ENCODE measurements at places on chromosomes 3 and 15. TPM values are rescaled to one million over a fixed set of nuclear protein-coding genes. Genes with fewer than 3 reads are reported as not detected.

DNA sequence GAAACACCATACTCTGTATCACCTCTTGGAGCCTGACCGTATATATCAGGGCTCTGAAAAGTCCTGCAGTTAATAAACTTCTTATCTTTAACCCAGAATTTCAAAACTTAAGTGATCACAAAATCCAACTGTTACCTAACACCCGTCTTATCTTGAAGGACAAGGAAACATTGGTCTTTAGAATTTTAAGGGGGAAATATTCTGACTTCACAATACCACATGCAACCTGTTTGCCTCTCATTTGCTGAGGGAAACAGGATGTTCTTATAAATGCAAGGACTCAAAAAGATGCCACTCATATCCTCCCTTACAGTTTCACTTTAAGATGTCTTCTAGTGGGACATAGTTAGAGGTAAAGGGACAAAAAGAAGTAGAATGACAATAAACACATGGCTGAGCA, 67.9 kb downstream of the CRTC3 start:
- no peak for DNase-seq

- DNase-seq: no peak
Measured at GRCh38 chr15:44781128-44781810, 44.9 kb downstream of the TRIM69 start.

DNA sequence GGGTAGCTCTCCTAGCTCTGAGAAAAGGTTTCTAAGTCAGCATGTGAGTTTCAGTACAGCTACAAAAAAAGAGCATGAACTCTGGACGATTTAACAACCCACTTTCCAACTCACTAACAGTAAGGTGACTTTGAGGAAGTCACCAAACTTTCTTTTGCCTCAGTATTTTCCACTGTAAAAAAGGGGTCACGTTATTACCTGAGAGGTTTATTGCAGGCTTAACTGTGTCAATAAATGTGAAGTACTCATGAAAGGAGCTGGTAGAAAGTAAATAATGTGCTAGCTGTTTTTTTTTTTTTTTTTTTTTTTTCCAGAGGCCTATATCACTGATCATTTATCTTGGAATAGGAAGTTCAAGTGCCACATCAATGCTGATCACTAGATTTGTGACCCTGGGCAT, 89.3 kb downstream of the PLSCR2 start:
- DNase-seq: no peak

LYZL4 gene
- total RNA-seq: not detected

BNC1 gene
- 11.0 TPM for total RNA-seq

DNA sequence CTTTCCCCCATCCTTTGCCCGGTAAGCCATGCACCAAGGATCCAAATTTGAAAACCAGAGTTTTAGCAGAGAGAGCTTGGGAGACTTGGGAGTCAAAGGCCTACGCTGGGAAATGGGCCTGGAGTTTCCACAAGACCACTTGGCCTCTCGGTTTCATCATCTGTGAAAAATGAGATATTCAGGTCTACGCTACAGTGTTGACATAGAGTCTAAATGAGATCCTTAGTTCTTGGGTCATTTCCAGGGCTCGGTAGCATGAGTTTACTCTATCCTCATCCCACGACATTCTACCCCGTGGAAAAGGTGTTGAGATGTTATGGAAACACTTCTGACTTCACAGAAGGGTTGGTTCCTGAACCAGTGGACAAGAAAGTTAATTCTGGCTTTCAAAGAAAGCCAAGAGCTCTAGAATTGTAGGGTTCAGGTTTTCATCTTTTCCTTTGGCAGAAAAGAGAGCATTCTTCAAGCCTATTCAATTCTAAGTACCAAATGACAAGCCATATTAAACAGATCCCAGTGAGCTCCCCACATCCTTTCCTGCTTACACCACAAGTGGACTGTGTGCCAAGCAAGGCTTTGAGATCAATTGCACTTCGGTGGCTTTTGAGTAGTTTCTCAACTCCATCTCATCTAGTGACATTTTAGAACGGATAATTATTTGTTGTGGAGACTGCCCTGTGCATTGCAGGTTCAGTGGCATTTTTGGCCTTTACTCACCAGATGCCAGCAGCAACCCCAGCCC, 219.7 kb downstream of the SLCO3A1 start:
- DNase-seq: no peak

DNA sequence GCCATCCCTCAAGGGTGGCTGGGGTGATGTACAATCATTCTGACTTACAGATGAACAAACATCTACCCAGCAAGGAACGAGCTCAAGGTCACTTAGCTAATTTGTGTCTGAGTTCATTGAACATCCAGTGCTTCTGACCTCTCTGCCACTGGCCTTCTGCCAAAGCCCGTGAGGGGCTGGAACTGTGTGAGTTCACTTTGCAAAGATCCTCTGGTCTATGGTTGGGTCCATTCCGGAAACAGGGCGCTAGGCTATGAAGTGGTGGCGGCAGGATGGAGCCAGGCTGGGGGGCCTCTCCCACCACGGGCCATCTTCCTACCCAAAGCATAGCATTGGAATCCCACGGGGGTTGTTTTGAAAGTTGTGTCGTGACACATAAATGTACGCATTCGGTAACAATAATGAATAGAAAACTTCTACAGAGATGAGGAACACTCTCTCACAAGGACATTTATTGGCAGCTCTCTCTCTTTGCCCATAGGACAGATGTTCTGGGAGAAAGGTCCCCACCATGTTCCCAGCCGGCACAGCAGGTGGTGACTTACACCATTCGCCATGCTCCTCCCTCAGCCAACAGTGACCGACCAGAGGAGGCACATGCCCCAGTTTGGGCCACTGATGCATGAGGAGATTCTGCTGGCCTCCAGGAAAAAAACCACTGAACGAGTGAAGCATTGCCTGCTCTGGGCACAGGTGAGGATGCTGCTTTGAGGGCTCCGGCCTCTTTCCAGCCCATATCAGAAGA, 214.7 kb upstream of the CHRNA7 start:
- no peak for DNase-seq

COL6A5 gene
- 0.57 TPM for total RNA-seq

- no peak for DNase-seq
Measured at GRCh38 chr15:68775671-68776476, 44.8 kb downstream of the ANP32A start.

- no peak for DNase-seq
Measured at GRCh38 chr15:77039848-77040247, 31.1 kb downstream of the TSPAN3 start.

- no peak for DNase-seq
Measured at GRCh38 chr3:79039192-79039591, 728.6 kb downstream of the ROBO1 start.

DNA sequence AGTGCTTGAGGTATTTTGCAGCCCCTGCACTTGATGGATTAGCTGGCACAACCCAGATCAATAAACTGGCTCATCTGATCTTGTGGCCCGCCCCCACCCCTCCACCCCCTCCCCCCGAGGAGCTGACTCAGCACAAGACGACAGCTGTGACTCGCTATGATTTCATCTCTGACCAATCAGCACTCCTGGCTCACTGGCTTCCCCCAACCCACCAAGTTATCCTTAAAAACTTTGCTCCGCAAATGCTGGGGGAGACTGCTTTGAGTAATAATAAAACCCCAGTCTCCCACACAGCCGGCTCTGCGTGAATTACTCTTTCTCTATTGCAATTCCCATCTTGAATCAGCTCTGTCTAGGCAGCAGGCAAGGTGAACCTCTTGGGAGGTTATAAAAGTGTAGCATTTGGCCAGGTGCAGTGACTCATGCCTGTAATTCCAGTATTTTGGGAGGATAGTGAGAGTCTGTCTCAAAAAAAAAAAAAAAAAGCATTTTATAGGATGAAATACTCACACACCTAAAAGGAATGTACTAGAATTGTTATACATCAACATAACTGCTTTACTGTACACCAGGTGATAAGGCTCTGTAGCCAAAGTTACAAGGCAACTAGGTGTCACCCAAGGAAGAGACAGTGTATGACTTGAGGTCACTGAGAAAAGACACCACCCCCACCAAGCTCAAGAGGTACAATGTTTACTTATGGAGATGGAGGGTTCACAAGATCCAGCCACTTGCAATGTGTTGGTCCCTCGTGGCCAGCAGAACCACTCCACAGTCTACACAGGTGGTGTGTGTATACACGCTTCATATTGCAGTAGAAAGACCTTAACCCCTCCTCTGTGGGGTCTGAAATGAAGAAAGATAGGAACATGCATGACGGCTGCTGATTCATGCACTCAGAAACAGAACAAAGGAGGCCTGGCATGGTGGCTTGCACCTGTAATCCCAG, 8.6 kb downstream of the ZNF445 start:
- no peak for DNase-seq

DNA sequence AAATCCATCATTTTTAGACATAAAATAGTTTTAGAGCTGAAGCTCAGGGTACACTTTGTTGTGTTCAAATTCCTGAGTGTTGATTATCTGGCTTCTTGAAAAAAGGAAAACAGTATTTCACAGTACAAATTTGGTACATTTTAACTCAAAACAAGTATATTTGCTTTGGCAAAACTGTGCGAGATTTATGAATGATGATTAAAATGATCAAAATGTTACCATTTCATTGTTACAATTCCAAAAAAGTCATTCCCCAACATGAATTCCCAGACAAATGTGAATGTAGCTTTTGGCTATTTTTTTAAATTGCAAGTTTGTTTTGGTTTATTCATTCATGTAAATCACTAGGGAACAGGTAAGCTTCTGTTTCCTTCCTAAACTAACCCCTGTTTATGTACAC, 347.4 kb upstream of the DCBLD2 start:
- DNase-seq: no peak

CDHR4 gene
- total RNA-seq: not detected

- no peak for DNase-seq
Measured at GRCh38 chr3:63774781-63775180, 44.3 kb upstream of the C3orf49 start.

- DNase-seq: peak; percentile 98
Measured at GRCh38 chr3:66762916-66763693, 235.0 kb upstream of the KBTBD8 start.

- no peak for DNase-seq
Measured at GRCh38 chr15:64044300-64045100, 1.8 kb downstream of the DAPK2 start.

SLC22A13 gene
- total RNA-seq: 1.6 TPM

GRCh38 chr3:110773413-110773954, 298.1 kb upstream of the NECTIN3 start:
- no peak for DNase-seq

DNA sequence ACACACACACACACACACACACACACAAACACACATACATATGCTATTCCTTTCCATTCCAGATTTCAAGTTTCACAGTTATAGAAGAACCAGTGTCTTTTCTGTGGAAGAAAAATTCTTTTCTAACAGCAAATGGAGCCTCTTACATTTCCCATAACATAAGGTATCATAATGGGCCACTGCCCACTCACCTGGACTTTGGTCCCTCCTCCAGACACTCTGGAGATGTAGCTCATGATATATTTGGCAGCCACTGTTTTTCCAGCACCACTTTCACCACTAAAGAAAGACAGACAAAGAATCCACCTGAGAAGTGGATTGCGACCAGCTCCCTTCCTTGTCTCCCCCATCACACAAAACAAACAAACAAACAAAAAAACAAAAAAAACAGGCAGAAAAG, 29.8 kb downstream of the LDHAL6B start:
- no peak for DNase-seq

GRCh38 chr15:99130765-99131440, 26.0 kb downstream of the SYNM start:
- DNase-seq: no peak

DNA sequence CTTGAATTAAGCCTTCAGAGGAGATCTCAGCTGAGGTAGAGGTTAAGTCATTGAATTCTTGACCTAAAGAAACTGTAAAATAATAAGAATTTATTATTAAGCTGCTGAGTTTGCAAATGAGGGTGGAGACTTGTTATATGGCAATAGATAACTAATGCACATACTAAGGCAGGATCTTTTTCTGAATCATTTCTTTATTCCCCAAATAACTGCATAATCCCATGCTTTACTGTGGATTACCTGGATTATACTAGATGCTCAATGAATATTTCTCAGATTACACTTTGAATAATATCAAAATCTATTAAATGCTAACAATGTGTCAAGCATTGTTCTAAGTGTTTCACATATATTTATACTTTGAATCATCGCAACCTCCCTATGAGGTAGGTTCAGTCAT, 532.5 kb downstream of the NAALADL2 start:
- no peak for DNase-seq

DNA sequence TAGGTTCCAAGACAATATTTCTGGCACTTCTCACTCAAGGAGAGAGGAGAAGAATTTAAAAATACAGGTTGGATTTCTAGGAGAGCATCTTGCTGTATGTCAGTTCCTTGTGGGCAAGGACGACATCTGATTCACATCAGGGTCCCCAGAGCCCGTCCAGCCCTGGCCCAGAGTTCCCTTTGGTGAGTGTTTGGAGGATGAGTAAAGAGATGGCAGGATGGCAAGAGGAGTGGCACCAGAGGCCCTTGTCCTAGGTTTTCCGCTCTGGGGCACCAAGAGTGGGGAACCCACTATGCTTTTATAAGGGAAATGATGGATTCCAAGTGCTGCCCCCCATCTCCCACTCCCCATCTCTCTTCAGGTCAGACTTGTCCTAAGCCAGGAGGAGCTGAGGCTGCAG, 181.8 kb downstream of the TBC1D2B start:
- DNase-seq: no peak

DNA sequence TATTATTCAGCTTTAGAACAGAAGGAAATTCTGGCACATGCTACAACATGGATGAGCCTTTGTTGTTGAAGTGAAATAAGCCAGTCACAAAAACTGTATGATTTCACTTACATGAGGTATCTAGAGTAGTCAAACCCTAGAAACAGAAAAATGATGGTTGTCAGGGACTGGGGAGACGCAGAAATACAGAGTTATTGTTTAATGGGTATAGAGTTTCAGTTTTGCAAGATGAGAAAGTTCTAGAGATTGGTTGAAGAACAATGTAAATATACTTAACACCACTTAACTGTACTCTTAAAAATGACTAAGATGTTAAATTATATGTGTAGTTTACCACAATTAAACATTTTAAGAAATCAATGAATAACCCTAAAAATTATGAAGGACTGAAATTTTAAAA, 15.8 kb downstream of the SPTSSB start:
- DNase-seq: no peak

DNA sequence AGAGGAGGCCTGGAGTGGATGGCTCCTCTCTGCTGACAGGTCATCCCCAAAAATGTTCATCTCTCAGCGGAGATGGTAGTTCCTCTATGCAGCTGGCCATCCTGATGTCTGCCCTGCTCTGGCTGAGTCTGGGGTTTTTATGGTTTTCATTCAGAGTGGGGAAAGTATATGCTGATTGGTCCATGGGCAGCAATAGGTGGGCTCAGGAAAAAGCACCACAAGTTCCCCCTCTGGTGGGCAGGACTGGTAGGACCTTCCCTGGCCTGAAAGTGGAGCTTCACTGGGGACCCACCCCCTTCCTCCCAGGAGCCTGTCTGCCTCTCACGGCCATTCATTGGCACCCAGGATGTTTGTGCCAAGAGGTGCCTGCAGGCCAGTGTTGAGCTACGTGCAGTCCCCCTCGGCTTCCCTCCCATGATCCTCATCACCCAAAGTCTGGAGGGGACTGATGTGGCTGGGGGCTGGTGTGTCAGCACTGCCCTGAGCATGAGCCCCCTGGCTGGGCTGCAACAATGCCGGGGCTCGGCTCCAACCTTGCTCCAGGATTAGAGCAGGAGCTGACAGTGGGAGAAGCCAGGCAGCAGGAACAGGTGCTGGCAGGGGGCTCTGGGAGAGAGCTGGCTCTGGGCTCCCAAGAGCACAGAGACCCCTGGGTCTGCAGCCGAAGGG, 13.1 kb upstream of the BLOC1S6 start:
- DNase-seq: no peak
